ENCODE measurements at places on chromosomes 1 and 21.

DNA sequence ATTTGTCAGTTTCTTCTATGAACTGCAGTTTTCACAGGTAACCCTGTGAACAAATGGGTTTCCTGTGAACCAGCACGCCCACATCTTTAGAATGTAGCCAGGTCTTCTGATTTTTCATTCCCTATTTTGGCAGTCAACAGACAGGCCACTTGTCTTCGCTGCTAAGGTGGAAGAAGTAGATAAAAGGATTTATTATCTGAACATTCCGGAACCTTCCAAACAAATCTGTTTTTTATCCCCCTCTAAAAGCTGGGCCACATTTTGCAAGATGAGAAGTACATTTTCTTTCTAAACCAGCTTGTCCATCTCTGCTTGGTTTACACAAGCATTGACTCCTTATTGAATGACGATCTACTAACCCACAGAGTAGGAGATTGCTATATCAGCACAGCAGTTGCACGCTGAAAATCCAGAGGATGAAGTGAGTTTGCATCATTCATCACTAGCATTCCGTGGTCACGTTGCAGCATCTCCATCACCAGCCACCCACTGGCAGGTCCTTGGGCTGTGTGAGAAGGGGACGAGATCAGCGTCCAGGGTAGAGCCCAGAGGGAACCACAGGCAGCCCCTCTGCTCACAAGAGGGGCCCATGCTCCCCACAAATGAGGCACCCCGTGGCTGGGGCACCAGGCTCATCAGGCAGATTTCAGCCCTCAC is 83.5 kb downstream of the TOMM20 start:
- DNase-seq: no peak

DNA sequence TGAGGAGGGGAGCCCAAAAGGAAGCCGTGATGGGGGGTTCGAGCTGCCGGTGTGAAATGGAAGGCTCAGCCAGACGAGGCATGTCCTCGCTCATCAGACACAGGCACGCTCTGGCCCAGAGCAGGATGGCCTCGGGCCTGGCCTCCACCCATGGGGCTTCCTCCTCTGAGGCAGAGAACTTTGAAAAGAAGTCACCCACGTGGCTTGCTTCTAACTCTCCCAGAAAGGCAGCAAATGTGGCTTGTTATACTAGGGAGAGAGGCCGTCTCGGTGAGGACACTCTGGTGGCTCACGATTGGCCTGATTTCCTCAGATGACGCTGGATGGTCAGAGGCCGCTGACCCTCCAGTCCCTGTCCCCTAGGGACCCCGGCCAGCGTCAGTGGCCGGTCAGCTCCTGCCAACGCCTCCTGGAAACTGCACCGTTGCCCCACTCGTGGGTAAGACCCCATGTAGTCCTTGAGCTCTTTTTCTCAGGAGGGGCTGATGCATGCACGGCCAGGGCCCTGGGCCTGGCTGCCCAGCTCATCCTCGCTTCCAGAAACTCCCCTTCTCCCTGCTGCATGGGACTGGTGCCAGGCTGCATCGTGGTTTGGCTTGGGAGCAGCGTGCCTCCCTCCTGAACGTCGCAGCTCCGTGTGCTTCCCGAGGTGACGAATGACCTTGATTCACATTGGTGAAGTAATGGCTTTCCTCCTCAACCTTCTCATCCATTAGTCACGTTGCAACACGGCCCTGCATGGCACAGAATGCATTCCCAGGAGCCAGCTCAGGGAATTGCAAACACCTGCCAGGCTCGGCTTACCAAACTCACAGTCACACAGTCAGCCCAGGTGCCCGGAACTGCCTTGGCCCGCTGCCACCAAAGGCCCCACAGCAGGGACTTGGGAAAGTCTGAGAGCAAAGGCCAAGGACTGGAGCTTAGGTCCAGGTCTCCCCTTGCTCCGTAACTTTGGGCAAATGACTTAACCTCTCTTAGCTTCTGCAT is 58.8 kb downstream of the TOMM20 start:
- DNase-seq: no peak

DNA sequence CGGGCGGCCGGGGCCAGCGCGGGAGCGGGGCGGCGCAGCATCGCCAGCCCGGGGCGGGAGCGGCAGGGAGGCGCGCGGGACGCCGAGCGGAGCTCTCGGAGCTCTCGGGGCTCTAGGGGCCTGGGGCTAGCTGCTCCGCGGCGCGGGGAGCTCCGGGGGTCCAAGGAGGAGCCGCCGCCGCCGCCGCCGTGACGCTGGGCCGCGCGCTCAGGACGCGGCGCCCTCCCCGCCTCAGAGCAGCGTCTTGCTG is 147 bp downstream of the CLSTN1 start:
- no peak for DNase-seq

- no peak for DNase-seq
These were observed 3.2 kb upstream of the DISP3 start for GRCh38 chr1:11475748-11476147.

- DNase-seq: peak; percentile 17
These were observed 78.1 kb upstream of the ZNF644 start for GRCh38 chr1:91099746-91100621.

DNA sequence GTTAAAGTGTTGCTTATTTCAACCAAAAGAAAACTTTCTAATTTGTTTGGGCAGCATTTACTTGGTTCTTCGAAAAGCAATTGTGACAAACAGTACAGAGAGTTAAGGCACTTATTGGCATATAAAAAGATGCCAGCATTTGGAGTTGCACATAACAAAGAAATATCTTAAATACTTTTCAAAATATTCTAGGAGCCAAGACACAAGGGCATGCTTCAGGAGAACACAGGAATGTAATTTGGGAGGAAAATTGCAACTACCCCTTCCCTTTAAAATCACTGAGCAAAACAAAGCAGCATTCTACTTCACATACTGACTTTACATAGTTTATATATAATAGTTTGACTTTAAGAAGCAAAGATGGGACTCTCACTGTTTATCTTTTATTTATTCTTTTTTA is 4.6 kb upstream of the TIE1 start:
- DNase-seq: no peak
